ENCODE measurements at places on chromosomes 1 and 21.
A peak's percentile ranks its signal among the peaks of the same experiment; 100 is the strongest.

DNA sequence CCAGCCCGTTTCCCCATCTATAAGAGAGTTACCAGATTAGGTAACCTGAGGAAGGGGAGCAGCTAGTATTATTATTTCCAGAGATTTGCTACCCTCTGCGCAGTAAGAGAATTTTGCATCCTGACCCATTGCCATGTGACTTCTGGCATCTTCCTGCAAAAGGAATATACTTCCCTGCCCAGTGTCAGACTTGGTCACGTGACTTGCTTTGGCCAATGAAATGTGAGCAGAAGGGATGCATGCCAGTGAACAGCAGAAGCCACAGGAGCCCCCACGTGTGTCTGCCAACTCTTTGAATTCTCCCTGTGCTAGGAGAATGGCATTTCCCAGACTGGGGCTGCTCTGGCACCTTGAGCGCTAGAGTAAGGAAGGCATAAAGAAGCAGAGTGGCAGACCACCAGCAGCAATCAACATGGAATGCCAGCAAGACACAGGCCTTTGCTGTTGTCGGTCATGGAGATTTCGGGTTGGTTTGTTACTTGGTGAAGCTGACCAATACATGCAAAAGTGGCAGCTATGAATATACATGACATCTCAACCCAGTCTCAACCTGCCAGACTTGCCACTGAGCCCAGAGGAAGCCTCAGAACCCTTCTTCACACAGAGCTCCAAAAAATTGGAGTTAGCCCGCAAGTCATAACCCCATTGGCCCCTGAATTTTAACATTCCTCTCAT lies 26.4 kb upstream of the SDHB start:
- DNase-seq: no peak

DNA sequence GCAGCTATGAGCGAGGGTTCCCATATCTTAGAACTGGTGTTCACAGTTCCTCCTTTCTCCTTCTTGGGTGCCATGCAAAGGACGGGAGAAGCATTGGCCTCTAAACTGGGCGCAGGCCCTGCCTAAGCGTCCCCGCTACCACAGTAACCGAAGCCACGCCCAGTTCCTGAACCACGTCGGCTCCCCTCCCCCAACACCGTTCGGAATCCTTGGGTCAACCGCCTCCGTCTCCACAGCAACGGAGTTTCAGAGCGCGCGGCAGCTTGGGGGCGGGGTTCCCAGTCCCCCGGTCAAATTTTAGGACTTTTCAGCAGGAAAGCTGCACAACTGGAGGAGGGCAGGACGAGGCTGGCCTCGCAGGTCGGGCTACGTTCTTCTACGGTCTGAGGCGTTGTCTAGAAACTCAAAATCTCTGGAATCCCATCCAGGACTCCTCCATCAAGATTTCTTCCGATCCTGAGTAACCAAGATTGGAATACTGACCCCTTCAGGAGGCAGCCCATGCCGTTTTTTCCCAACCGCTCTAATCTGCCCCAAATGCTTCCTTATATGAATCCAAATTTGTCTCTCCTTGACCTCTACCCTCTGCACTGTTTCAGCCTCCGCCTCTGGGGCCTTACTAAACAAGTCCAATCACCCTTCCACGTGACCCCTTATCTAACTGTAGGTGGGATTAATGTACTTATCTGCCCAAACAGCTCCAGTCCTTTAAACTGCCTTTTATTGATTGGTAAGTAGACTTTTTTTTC lies at the start of gene SPAG17:
Gene SPAG17 (minus strand): TSS at position 145 of the 749 bp plus-strand sequence. CDS start 71 bp downstream, at position 74.
- DNase-seq: peak; percentile 36

- DNase-seq: no peak
Observed at GRCh38 chr1:159175571-159175970, 4.2 kb downstream of the CADM3 start.

DNA sequence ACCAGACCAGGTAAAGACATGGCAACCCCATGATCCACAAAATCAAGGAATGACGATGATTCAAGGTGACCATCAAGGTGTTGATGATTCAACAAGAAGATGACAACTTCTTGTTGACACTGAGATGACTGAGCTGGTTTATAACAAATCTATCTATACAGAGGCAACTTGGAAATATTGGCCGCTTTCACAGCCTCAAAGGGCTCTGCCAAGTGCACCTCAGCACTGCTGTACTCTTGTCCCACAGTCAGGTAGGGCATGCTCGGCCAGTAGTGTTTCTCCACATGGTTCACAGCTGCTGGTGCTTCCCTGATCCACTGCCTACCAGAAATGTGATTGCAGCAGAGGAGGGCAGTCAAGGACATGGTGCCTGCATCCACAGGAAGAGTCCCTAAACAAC lies 125.2 kb upstream of the SYT6 start:
- DNase-seq: no peak

- no peak for DNase-seq
Observed at GRCh38 chr1:211635597-211636205, 39.7 kb downstream of the NEK2 start.

GRCh38 chr1:10658396-10659066 lies 137.9 kb downstream of the CASZ1 start:
- DNase-seq: no peak

- DNase-seq: no peak
Observed at GRCh38 chr1:209621741-209622655, 30.2 kb downstream of the LAMB3 start.

Data from stimulated activated CD8-positive, alpha-beta memory T cell treated with anti-CD3 and anti-CD28 coated beads, Interleukin-4, amount 100 ng/mL, for 48 hours (primary cell).